ENCODE measurements at places on chromosomes 4 and X. TPM values are rescaled to one million over a fixed set of nuclear protein-coding genes. Genes with fewer than 3 reads are reported as not detected.

- no peak for DNase-seq
Measured at GRCh38 chr4:84235126-84235944, 263.8 kb downstream of the NKX6-1 start.

DNA sequence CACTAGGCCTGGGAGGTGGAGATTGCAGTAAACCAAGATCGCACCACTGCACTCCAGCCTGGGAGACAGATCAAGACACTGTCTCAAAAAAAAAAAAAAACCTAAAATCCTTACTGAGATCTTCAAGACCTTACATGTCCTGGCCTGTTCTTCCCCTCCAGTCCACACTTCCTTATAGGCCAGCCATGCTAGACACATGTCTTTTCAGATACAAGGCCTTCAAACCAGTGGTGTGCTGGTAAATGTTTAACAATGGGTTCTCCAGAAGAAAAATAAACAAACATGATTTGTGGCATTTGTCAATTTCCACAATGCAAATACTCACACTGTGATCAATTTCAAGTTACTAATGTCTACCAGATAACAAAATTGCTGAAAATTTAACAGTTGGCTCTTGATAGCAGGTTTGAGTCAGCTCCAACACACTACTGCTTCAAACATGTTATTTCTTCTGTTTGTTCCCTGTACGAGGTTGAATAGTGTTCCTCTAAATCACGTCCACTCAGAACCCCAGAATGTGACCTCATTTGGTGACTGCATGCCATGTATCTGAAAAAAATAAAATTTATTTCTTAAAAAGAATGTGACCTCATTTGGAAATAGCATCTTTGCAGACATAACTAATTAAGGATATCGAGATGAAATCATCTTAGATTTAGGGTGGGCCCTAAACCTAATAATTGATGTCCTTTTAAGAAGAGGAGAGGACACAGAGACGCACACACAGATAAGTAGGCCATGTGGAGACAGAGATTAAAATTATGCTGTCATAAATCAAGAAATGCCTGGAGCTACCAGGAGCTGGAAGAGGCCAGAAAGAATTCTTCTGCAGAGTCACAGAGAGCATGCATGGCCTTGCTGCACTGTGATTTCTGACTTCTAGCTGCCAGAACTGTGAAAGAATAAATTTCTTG lies 144.4 kb downstream of the ZNF674 start:
- DNase-seq = no peak

GYPA gene
- total RNA-seq = not detected

DGKK gene
- not detected for total RNA-seq

GRCh38 chrX:31093639-31093975 lies 21.8 kb upstream of the FTHL17 start:
- no peak for DNase-seq

DNA sequence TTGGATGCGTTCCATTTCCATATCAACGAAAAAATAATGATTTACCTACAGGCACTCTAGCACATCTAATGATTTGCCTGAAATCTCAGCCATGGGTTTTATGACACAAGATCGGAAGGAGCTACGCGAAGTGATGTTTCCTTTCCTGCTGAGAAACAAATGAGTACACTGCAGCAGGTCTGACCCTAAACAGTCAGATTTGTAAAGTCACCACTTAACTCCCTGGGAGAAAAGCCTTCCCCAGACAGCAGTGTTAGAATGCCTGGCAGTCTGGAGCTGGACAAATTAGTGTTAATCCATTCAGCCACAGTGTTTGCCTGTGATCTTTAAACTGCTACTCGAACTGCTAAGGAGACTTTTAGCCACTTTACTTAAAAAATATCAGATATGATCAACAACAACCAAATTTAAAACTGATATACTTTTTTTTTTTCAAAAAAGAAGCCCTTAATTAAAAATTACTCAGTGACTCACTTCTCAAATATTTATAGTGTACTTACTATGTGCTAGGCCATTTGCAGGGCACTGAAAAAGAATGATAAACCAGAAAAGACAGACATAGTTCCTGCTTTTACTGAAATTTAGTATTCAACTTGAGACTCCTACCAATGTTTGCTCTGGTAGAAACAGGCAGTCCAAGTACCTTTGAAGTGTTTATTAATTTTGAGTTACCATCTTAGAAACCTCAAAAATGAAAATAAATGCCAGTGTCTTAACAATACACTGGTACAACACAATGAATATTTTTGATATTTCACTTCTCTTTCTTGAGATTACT lies 104.5 kb downstream of the SHISA3 start:
- no peak for DNase-seq

GRCh38 chr4:112343330-112344080 lies 46.3 kb downstream of the ALPK1 start:
- no peak for DNase-seq

GRCh38 chr4:91681091-91681490 lies 622.7 kb upstream of the GRID2 start:
- no peak for DNase-seq

GRCh38 chr4:151486168-151486567 lies 77.2 kb downstream of the FHIP1A start:
- DNase-seq = no peak

GRCh38 chrX:133594156-133594555 lies 178.9 kb upstream of the GPC4 start:
- no peak for DNase-seq

CCDC149 gene
- 0.92 TPM for total RNA-seq

- DNase-seq = no peak
Measured at GRCh38 chrX:123108513-123109427, 75.3 kb upstream of the GRIA3 start.

GRCh38 chr4:72112514-72113156 lies 80.8 kb downstream of the NPFFR2 start:
- DNase-seq = peak; percentile 71

DNA sequence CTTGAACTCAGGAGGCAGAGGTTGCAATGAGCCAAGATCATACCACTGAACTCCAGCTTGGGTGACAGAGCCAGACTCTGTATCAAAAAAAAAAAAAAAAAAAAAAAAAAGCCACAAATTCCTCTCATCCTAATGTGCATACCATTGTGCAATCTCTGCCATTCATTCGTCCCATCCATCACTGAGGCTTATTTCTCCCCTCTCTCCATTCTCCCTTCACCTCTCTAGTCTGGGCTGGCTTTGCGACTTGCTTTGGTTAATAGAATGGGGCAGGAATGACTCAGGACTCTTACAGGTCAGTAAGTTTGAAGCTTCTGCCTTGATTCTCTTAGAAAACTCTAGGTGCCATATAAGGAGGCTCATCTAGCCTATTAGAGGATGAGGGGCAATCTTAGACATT lies 60.3 kb upstream of the DDX3X start:
- no peak for DNase-seq

- peak; percentile 50 for DNase-seq
Measured at GRCh38 chr4:105496899-105497298, 23.0 kb upstream of the PPA2 start.

DNA sequence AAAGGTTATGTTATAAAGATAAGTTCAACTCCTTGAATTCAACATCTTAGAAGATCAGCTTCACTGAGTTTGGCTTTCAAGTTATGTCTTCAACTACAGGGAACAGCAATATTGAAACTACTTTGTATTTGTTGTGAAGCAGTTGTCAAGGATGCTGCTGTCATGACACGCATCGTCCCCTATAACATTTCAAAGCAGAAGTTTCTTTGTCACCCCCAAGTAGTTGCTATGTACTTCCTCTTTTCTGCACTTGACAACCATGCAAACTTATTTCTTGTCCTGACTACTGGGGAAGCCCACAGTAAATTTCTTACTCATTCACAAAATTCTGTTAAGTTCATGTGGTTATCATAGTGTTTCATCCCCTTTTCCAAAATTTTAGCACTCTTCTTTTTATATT lies 14.3 kb downstream of the ANTXR2 start:
- no peak for DNase-seq

STK32B gene
- not detected for total RNA-seq

- DNase-seq = no peak
Measured at GRCh38 chr4:172850838-172851237, 317.8 kb upstream of the GALNT7 start.

DNA sequence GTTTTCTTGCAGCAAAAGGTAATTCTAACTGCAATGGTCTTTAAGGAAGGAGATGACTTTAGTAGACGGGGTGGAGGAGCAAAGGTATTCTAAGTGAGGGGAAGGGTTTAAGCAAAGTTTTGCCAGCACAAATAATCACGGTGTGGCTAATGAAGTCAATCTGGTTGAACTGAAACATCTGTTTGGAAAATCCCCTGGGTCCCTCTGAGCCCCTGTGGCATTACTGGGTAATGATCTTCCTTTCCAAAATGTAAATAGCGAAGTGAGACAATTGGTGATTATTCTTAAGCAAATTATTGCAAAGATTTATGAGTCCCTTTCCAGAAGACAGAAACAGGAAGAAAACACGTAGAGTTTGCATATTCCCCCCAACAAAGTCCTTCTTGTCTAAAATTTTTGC lies 47.2 kb downstream of the FGFBP1 start:
- DNase-seq = no peak

- DNase-seq = no peak
Measured at GRCh38 chr4:73902817-73903547, 33.8 kb downstream of the CXCL1 start.

- DNase-seq = no peak
Measured at GRCh38 chrX:69496183-69496582, 7.9 kb upstream of the NALF2 start.

DNA sequence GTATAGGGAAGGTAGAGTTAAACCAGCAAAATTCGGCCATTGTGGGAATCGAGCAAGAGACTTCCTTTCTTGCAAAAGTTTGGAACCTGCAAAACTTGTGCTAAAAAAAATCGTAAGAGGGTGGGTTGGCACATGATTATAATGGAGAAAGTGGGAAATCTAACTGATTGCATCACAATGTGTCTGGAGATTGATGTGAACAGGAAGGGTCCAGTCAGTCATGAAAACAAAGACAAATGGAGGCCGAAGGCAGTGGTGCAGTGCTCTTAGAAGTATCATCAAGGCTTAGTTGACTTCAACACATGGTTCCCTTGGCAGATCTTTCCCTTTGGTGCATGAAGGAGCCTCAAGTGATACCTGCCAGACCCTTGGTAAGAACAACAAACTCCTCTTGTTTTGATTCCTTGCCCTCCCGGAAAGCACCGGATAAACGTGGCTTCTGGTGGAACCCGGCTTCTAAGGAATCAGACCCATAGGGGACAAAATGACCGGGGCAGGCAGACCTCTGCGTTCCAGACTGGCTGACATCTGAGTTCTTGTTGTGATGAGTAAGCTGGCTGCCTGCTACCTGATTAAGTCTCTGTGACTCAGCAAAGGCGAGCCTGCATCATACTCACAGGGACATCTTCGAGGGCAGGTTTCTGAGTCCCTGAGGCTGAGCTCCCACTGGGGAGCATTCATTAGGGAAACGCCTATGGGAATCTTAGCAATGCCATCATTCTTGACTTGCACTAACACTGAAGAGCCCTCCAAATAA lies 87.7 kb upstream of the MAP3K15 start:
- DNase-seq = no peak

GRCh38 chr4:127623797-127624083 lies 9.0 kb upstream of the INTU start:
- DNase-seq = no peak

- DNase-seq = no peak
Measured at GRCh38 chr4:100450449-100450848, 67.4 kb downstream of the EMCN start.

MAP7D2 gene
- 0.03 TPM for total RNA-seq

DNA sequence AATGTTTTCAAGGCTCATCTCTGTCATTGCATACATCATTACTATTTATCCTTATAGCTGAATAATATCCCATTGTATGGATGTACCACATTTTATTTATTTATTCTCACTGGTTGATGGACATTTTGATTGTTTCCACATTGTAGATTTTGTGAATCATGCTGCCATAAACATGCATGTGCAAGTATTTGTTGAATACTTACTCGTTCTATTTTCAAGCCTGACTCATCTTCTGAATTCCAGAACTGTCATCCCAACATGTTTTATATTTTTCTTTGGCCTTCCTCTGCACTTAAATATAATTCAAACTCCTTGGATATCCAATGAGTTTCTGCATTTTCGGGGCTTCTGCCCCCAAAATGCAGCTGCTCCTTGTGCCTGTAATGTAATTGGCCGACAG lies 77.6 kb downstream of the MXRA5 start:
- no peak for DNase-seq

GRCh38 chrX:154333837-154334271 lies 38.3 kb downstream of the TKTL1 start:
- no peak for DNase-seq

HSFX4 gene
- not detected for total RNA-seq

TMEM129 gene
- total RNA-seq = 94.2 TPM

TCEAL9 gene
- total RNA-seq = 10.3 TPM

DNA sequence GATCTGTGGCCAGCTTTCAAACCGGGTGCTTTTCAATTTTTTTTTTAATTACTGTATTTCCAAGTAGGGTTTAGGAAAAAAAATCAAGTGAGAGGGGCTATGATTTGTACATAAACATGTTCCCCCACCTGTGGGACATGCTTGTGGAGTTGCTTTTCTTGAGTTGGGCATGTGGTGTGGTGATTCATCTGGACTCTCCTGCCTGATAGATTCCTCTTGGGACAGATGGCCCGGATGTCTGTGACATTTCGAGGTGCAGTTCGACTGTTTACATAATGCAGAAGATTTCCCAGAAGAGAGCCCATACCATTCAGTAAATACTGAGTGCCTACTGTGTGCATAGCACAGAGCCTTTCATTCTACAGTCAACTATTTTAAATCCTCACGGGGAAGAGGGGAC lies 49.9 kb downstream of the DOCK11 start:
- no peak for DNase-seq

GRCh38 chr4:78683352-78683751 lies 92.8 kb upstream of the BMP2K start:
- no peak for DNase-seq

KLKB1 gene
- not detected for total RNA-seq

- no peak for DNase-seq
Measured at GRCh38 chr4:101155368-101155767, 192.0 kb downstream of the PPP3CA start.

DNA sequence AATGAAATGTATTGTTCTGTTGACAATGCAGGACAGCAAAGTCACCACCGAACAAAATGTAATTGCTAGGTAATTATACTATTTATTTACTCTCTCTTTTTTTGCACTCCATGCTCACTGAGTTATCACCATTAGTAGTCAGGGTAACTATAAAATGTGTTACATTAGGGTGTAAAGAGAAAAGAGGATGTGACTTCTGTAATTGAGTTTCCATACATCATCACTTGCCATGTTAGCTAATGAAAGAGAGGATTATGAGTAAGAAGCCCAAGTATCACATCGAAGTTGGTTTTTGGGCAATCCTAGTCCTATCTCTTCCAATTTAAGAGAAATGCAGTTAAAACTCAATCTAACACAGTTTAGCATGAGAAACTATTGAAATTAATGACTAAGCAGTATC lies 7.6 kb downstream of the ZXDA start:
- DNase-seq = no peak

DNA sequence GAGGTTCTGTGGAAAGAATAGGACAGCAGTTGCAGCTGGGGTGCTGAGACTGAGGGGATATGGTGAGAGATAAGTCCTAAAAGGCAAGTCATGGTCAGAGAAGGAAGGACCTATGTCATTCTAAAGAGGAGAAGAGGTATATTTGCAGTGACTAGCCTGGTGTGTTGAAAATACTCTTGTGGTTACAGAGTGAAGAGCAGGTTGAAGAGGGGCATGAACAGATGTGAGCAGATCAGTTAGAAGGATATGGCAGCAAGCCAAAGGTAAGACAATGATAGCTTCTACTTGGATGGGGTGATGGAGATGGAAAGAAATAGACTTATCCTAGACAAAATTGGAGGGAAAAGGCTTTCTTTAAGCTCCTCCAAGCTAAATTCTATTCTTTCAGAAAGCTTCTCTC lies 469.8 kb upstream of the CPEB2 start:
- no peak for DNase-seq

Data from HT-29 (cell line).